ENCODE measurements at places on chromosomes 6 and 20. TPM values are rescaled to one million over a fixed set of nuclear protein-coding genes. Genes with fewer than 3 reads are reported as not detected.

Gene CDKN1A
- polyA plus RNA-seq: 15.9 TPM

Gene TAAR2
- polyA plus RNA-seq: not detected

Gene CTCFL
- polyA plus RNA-seq: 0.08 TPM

Gene TUBB2B
- polyA plus RNA-seq: 4.3 TPM

Gene TRIM10
- 0.72 TPM for polyA plus RNA-seq

Gene BPIFA1
- polyA plus RNA-seq: not detected

Gene GLP1R
- not detected for polyA plus RNA-seq

Gene SUN5
- polyA plus RNA-seq: not detected

Gene C4A
- 1,485 TPM for polyA plus RNA-seq

Gene MBOAT1
- 1.2 TPM for polyA plus RNA-seq

Gene FBXL4
- 10.5 TPM for polyA plus RNA-seq

Gene MAP7
- polyA plus RNA-seq: 8.4 TPM

Gene ARMH2
- not detected for polyA plus RNA-seq

Data from liver (tissue), 10 donors.